ENCODE measurements at places on chromosomes 3 and 15. TPM values are rescaled to one million over a fixed set of nuclear protein-coding genes. Genes with fewer than 3 reads are reported as not detected.

Gene SRGAP3
- 6.1 TPM for total RNA-seq

Gene PLA2G4E
- total RNA-seq = not detected

Gene LYZL4
- not detected for total RNA-seq

Gene DAZL
- not detected for total RNA-seq

DNA sequence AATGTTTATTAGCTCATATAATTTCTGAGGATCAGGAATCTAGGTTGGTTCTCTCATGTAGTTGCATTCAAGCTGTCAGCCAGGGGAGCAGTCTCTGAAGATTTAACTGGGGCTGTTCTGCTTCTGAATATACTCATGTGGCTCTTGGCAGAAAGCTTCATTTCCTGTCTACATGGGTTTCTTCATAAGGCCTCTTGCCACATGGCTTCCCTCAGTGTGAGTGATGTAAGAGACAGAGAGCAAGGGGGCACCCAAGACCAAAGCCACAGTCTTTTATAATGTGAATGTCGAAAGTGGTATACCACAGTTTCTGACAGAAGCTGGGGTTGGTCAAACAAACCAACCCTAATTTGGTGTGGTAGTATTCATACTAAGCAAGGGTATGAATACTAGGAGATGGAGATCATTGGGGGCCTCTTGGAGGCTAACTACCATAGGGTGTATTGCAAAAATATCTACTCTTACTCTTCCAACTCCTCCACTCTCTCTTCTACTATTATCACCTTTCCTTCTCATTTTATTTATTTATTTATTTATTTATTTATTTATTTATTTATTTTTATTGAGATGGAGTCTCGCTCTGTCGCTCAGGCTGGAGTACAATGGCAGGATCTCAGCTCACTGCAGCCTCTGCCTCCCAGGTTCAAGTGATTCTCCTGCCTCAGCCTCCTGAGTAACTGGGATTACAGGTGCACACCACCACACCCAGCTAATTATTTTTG is 123.8 kb downstream of the B3GALNT1 start:
- no peaks in the 10 kb centered on the region for H3K4me1 ChIP-seq
- H3K27me3 ChIP-seq = no peaks in the 10 kb centered on the region
- no peak overlapping the region for H3K27ac ChIP-seq

DNA sequence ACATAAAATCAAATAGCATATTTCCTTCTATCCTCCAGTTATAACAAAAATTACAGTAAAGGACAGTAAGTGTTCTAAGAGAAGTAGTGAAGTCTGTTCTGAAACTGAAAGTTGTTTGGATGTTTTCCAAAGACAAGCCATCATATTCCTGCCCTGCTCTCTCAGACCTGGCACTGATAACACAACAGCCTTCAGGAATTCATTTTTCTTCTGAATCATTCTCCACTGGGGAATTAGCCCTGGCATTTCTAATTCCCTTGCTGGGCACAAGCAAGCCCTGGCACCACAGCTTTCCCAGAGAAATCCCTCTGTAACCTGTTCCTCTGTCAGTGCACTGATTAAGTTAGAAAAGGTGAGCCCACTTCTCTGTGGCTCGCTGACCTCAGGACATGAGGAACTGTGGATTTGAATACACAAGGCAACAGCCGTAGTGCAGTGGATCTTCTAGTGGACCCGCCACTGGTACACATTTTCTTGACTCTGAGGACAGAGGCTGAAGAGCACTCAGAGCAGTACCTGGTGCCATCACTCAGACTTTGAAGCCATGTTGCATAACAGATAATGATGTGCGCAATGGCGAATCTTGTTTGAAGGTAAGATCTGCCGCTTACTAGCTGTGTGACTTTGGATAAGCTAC is 61.6 kb downstream of the WWTR1 start:
- DNase-seq = no peak
- H3K4me3 ChIP-seq = no peak overlapping the region
- H3K36me3 ChIP-seq = no peaks in the 10 kb centered on the region
- H3K27ac ChIP-seq = no peak overlapping the region
- H3K4me1 ChIP-seq = no peaks in the 10 kb centered on the region

DNA sequence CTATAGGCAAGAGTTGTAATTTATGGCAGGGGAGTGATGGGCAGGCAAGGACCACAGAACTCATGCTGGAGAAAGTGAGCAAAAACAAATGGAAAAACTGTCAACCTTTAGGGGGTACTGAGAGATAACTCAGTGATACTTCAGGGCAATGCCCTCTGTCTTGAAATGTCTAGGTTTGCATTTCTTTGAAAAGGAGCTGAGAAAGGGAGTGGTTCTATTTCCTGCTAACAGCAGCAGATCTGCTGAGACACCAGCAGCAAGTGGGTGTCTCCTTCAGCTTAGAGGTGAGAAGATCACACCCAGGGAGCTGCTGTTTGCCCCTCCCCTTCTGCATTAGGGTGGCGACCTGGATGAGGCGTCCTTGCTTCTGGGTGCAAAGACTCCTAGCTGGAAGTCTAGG is 42.3 kb upstream of the XIRP1 start:
- no peaks in the 10 kb centered on the region for H3K36me3 ChIP-seq
- H3K27me3 ChIP-seq = no peaks in the 10 kb centered on the region
- no peak overlapping the region for H3K27ac ChIP-seq
- no peak overlapping the region for H3K4me3 ChIP-seq

DNA sequence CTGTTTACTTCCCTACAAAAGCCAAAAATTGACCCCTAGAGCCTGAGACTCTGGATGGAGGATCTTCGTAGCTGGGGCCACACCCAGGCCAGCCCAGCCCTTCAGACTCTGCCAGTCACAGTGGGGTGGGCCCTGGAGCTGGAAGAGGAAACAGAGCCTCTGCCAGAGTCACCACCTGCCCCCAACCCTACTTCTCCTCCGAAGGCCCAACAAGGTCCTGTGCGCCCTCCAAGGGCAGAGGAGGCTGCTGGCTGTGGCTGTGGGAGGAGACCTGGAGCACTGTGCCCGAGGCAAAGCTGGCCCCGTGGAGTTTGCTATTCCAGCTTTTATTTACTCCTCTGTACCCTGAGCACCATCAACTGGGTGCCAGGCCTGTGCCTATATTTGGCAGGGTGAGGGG is 19.0 kb downstream of the CISH start:
- H3K4me3 ChIP-seq = no peak overlapping the region
- H3K4me1 ChIP-seq = peaks cover 6% of the 10 kb centered on the region

Measured in colonic mucosa (tissue), 4 donors.